ENCODE measurements at places on chromosomes 1 and 21. TPM values are rescaled to one million over a fixed set of nuclear protein-coding genes. Genes with fewer than 3 reads are reported as not detected.

Gene NBPF3
- 12.8 TPM for polyA plus RNA-seq

Gene DUSP10
- polyA plus RNA-seq, result 4.1 TPM

Gene SLAMF9
- polyA plus RNA-seq, result not detected

Gene LDLRAD1
- polyA plus RNA-seq, result 0.04 TPM

Gene TNFRSF18
- not detected for polyA plus RNA-seq

Gene CELA2A
- polyA plus RNA-seq, result not detected

Gene GJA4
- 22.6 TPM for polyA plus RNA-seq

Gene KRTAP19-1
- polyA plus RNA-seq, result not detected

Gene C4BPB
- 0.51 TPM for polyA plus RNA-seq

Gene PLA2G2A
- polyA plus RNA-seq, result not detected

Gene SLC30A2
- polyA plus RNA-seq, result 4.7 TPM

Gene CALML6
- polyA plus RNA-seq, result 1.1 TPM

Gene MTF1
- 7.2 TPM for polyA plus RNA-seq

Gene FCER1G
- 12.0 TPM for polyA plus RNA-seq

Gene BEST4
- 0.69 TPM for polyA plus RNA-seq

Gene ILDR2
- 15.4 TPM for polyA plus RNA-seq

Gene KCNE2
- 1.6 TPM for polyA plus RNA-seq

Gene ETV3L
- polyA plus RNA-seq, result 0.03 TPM

Gene CFHR3
- polyA plus RNA-seq, result 0.42 TPM

Gene CD53
- 7.5 TPM for polyA plus RNA-seq

Gene PERM1
- not detected for polyA plus RNA-seq

Gene PRPF38B
- 65.1 TPM for polyA plus RNA-seq

Gene CYP4A11
- polyA plus RNA-seq, result 37.8 TPM

Gene DONSON
- polyA plus RNA-seq, result 31.3 TPM

Gene HLCS
- 17.7 TPM for polyA plus RNA-seq

Gene GSTM5
- 40.0 TPM for polyA plus RNA-seq

All from right renal pelvis (tissue), 4 donors.